ENCODE measurements at places on chromosomes 5 and 9.

DNA sequence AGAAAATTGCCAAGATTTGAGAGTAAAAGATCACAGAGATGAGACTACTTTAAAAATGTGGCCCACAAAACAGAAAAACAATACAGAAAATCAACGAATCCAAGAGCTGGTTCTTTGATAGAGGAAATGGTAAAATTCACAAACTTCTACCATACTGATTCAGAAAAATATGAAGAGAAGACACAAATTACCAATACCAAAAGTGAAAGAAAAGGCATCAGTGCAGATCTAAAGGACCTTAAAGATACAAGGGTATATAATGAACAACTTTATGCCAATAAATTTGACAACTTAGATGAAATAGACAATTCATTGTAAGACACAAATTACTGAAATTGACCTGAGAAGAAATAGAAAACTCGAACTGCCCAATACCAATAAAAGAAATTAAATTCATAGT lies 24.4 kb upstream of the SLC1A1 start:
- no peak for DNase-seq

GRCh38 chr9:107147134-107147533 lies 135.9 kb upstream of the RAD23B start:
- DNase-seq, result no peak

GRCh38 chr5:85784746-85785145 lies 833.0 kb upstream of the COX7C start:
- no peak for DNase-seq

- DNase-seq, result peak; percentile 11
Measured at GRCh38 chr5:75051217-75051751, 1.1 kb downstream of the GCNT4 start.

GRCh38 chr9:18437315-18438201 lies 36.4 kb upstream of the ADAMTSL1 start:
- no peak for DNase-seq

- DNase-seq, result no peak
Measured at GRCh38 chr5:1014346-1014745, 5.7 kb downstream of the NKD2 start.
